ENCODE measurements at places on chromosomes 1 and 21.

- no peak for DNase-seq
Observed at GRCh38 chr1:47906527-47907176, 90.5 kb downstream of the TRABD2B start.

DNA sequence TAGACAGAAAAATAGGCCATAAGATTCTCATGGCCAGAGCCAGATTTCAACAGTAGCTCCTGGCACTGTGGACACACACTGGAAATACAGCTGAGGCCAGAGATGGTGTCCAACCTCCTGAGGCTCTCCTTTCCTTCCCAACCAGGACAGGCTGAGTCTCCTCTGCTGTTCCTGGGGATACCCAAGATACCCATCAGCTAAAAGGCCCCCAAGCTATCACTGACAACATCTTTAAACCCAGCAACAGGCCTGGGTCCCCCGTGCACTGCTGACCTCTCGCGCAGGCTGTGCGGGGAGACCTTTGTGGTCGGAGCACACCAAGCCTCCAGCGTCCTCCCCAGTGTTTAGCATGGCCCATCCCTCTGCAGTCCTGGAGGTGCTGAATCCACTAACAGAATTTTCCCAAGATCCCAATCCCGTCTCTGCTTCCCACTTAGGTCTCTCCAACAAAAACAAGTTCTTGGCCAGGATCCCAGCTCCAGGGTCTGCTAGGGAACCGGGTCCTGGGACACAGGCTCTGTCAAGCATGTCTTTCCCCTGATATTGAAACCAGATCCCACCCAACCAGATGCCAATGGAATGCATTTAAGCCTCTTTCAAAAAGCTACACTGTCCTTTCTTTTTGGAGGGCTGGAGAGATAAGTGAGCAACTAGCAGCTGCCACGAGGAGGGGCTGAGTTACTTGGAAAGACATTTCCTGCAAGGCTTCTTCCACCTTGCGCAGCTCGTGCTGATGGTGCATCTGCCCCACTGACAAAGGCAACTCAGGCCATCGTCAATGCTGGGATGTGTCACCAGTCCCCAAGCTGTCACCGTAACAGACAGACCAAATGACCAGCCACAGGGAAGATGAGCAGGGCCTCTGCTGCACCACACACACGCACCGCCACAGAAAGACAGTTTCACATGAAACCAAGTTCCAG lies 73.2 kb downstream of the BCAR3 start:
- DNase-seq = no peak

DNA sequence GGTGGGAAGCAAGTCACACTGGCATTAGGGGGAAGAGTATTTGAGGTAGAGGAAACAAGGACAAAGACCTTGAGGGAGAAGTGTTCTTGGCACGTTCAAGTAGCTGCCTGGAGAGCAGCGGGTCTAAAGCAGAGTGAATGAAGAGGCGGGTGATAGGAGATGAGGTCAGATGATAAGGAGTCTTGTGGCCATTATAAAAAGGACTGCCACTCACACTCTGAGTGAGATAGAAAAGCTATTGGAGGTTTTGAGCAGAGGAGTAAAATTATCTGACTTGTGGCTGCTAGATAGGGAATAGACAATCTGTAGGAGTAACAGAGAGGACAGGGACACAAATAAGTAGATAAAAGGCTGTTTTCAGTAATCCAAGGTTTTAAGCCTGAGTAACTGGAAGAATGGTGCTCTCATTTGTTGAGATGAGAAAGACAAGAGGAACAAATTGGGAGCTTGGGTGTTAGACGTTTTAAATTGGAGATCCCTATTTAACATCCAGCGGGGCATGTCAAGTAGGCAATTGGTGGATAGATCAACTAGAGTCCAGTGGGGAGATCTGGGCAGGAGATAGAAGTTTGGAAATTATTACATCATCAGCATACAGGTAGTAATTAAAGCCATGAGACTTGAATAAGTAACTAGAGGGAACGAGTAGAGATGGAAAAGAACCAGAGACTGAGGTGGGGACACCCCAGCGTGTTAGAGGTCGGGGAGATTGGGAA lies 43.7 kb downstream of the HENMT1 start:
- DNase-seq = no peak

GRCh38 chr1:40880813-40881549 lies 18.8 kb upstream of the CITED4 start:
- no peak for DNase-seq

DNA sequence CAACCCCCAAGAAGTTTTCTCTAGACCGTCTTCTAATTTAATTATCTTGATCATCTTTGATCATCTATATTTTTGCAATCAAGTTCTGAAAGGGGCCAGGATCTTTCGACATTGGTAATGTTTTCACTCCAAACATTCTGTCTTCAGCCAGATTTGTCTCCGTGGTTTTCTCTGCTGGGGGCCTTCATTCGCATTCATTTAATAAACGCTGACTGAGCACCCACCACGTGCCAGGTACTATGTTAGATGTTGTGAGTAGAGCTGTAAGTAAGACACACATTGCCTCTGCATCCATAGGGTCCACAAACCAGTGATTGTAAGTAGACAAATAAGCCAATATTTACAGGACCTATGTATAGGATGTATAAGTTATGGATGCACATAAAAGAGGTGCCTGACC lies 134.5 kb upstream of the MROH9 start:
- DNase-seq = no peak

GRCh38 chr1:9891207-9891606 lies 18.9 kb downstream of the CTNNBIP1 start:
- no peak for DNase-seq

GRCh38 chr1:42442662-42443061 lies 13.2 kb downstream of the ZMYND12 start:
- DNase-seq = no peak

GRCh38 chr1:221810406-221810805 lies 68.5 kb upstream of the DUSP10 start:
- DNase-seq = no peak

GRCh38 chr21:42406201-42406621 lies 2.5 kb downstream of the UBASH3A start:
- no peak for DNase-seq

DNA sequence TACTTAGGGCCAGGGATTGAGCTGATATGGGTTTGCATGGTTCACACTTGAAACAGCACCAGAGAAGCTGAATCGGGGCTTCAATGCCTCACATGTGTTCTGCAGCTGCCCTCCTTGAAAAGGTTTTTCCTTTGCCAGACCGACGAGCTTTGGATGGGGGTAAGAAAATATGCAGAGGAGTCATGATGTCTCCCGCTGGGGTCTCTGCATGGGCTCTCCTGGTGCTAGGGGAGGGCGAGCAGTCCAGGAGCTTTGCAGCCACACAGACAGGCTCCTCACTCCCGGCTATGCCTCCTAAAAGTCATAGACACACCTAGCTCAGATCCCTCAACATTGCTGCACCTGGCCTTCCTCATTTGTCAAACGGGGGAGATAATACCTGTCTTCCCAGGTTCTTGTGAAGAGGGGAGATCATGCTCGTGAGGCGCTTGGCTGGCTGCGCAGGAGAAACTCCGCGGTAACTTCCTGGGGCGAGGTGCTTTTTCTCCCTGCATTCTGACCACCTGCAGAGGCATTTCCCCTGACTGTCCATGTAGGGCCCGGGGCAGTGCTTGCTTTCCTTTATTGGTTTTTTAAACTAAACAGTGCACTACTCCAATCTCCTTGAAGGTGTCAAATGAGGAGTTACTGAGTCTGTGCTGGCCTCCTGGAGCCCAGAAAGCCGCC lies 112.4 kb downstream of the PLXNA2 start:
- DNase-seq = no peak

GRCh38 chr1:168236836-168237611 lies 11.2 kb downstream of the SFT2D2 start:
- no peak for DNase-seq

DNA sequence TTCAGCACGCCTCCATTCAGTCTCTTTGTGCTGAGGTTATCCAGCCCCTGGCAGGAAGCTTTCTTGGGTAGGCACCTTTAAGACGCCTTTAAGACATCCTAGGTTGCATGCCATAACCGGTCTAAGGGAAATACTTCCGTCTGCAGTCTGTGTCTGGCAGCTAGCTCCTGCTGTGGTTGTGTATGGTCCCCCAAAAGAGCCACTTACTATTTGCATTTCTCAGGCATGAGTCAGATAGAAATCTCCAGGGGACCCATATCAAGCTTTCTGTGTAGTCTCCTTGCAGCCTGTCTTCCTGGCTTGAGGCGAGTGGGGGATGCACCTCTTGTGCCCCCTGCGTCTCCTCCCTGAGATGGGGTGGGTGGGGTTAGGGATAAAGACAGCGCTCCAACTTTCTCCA lies 10.0 kb upstream of the RYR2 start:
- DNase-seq = peak; percentile 47

DNA sequence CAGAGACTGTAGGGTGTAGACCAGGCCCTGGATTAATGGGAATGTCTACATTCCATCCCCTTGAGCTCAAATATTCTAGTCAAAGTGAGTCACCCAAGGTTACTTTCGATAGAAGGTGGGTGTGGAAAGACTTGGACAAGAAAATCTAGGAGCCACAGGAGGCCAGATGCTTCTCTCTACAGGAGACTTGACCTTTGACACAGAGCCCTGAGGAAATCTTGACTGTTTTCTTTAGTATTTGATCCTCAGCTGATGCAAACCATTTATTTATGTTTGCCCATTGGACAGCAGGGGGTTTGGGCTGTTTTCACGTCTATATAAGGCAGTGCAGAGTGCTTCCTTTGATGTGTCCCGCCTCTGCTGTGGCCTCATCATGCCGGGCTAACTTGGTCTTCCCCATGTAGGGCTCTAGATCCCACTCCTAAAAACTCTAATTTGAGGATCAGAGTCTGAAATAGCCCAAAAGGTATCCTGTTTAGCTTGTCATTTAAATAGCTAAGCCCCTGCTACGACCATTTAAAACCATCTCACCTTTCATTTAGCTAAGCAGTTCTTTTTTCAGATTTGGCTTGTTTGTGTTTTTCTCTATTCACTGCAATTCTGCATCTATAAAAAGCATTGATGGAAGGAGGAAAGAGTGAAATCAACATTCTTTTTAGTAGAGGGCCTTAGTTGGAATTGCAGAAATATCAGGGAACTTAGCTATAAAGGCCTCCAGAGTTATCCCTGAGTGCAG lies 15.5 kb upstream of the MAP3K7CL start:
- DNase-seq = no peak

DNA sequence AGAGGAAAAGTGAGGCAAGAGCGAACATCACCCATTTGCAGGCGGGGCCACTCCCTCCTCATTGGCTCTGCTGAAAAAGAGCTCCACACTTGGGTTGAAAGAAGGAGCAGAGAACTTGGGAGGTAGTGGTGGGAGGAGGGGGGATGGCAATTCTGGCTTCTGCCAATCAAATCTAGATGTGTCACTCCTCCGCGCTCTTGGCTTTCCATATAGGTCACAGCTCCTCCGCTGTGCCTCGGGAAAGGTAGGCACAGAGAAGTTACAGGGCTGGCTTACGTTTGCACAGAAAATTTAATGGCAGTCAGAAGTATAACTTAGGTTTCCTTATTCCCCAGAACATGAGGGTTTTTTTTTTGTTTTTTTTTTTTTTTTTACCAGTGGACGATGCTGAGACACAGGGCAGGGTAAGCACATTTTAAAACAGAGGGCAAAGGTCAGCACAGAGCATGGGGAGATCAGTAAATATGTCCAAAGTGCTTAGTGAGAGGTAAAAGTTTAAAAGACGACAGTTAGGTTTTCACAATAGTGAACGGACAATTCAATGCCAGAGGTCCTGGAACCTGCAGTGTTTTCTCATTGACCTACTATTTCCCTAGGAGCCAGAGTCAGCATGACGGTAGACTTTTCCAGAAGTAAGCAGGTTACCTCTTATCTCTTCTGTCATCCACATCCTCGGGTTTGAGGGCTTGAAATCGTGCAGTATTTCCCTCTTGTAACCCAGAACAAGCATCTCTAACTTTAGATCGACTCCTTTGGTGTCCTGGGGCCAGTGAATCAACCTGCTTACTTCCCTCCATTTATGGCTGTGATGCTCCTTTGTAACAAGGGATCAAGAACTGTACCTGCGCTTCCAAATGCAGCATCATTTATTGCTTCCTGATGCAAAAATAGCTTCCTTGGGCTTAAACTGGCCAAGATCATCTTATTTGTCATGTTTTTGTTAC lies 258.9 kb upstream of the PROX1 start:
- no peak for DNase-seq

- no peak for DNase-seq
Observed at GRCh38 chr1:56409112-56409691, 170.2 kb downstream of the PLPP3 start.

DNA sequence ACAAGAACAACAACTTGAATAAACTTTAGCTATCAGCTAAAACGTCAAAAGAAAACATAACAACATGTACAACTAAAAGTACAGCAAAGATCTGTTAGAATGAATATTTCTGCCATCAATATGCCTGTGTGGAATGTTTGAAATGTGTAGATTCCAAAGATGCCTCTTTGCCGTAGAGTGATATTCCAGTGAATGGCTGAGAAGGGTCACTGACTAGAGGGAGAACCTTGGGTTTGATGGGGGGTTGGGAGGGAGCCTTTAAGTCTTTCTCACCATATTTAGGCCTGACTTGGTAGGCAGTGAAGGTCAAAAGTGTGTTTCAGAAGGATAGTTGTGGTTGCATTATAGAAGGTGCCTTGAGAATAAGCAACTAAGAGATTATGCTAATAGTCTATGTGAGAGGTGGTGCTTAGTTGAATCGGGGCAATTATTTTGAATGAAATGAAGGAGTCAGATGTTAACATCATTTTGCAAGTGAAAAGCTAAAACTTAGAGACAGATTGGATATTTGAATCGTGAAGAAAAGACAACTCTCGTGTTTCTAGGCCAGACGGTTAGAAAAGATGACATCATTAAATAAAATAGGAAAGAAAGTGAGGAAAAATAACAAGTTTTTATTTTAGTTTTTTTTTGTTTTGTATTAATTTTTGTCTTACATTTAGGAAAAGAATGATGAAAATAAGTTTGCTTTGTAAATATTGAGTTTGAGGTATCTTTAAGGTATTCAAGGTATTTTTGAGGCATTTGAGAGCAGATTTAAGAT lies 53.8 kb downstream of the PLA2G4A start:
- DNase-seq = no peak
